Head of caudate nucleus (tissue), 42 donors: ENCODE measurements at places on chromosomes 7 and 10.

DNA sequence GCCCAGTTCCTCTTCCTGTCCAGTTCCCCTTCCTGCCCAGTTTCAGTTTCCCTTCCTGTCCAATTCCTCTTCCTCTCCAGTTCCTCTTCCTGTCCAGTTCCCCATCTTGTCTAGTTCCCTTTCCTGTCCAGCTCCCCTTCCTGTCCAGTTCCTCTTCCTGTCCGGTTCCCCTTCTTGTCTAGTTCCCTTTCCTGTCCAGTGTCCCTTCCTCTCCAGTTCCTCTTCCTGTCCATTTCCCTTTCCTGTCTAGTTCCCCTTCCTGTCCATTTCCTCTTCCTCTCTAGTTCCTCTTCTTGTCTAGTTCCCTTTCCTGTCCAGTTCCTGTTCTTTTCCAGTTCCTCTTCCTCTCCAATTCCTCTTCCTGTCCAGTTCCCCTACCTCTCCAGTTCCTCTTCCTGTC lies 68.1 kb upstream of the ADCY1 start:
- no peak for DNase-seq

- DNase-seq: no peak
Measured at GRCh38 chr7:50477640-50478039, 27.5 kb upstream of the FIGNL1 start.

- no peak for DNase-seq
Measured at GRCh38 chr7:7416031-7416858, 119.4 kb downstream of the COL28A1 start.

DNA sequence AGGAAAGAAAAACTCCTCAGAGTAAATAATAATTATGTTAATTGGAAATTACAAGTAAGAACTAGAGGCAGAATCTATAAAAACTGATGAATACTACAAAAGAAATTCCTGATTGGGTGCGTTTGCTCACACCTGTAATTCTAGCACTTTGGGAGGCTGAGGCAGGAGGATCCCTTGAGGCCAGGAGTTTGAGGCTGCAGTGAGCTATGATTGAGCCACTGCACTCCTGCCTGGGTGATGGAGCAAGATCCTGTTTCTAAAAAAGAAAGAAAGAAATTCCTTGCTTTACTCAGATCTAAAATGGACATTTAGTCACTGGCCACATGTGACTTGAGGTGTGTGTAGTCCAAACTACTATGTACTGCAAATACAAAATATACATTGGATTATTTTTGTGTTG lies 42.0 kb downstream of the MCU start:
- DNase-seq: no peak

GRCh38 chr7:134731616-134732015 lies 47.8 kb upstream of the CALD1 start:
- no peak for DNase-seq

- DNase-seq: no peak
Measured at GRCh38 chr7:127738859-127739258, 86.9 kb downstream of the SND1 start.

DNA sequence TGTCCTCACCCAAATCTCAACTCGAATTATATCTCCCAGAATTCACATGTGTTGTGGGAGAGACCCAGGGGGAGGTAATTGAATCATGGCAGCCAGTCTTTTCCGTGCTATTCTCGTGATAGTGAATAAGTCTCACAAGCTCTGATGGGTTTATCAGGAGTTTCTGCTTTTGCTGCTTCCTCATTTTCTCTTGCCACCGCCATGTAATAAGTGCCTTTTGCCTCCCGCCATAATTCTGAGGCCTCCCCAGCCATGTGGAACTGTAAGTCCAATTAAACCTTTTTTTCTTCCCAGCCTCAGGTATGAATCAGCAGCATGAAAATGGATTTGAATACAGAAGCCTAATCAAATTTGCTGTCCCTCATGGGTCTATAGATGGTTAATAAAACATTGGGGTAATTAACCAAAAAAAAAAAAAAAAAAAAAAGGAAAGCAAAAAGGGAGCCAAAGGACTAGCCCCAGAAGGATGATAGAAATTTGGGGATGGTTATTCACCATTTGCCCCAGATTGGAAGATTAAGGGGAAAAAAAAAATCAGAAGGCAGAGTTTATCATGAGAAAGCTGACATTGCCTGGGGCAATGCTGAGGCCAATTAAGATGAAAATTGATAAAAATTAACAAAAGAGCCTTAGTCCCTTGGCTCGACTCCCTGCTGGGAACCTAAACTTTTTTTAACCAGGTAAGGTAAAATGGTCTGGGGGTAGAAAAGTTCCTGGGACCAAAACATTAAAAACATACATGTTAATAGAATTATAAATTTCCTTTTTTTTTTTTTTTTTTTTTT lies 27.6 kb downstream of the AVL9 start:
- no peak for DNase-seq

- no peak for DNase-seq
Measured at GRCh38 chr10:69069090-69070042, 18.5 kb upstream of the SRGN start.

GRCh38 chr10:25508112-25508815 lies 333.5 kb downstream of the GPR158 start:
- DNase-seq: no peak

GRCh38 chr7:102132209-102132752 lies 154.4 kb upstream of the SH2B2 start:
- no peak for DNase-seq

GRCh38 chr10:45375101-45375500 lies 1.1 kb downstream of the ALOX5 start:
- DNase-seq: no peak

DNA sequence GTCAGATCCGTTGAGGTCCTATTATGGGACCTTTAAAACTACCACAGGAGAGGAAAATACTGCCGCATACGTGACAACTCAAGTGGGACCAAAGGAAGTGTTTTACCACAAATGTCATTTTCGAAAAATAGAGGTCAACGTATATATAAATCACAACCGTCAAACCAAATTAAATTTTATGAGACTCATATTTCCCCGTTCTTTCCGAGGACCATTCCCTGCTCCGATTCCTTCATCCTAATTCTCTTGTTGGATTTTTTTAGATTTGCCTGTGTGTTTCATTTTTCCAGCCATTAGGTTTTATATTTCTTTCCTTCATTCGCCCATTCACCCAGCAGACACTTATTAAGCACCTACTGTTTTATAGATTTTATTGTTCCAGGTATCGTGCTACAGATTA lies 583.9 kb upstream of the FOXK1 start:
- DNase-seq: no peak

DNA sequence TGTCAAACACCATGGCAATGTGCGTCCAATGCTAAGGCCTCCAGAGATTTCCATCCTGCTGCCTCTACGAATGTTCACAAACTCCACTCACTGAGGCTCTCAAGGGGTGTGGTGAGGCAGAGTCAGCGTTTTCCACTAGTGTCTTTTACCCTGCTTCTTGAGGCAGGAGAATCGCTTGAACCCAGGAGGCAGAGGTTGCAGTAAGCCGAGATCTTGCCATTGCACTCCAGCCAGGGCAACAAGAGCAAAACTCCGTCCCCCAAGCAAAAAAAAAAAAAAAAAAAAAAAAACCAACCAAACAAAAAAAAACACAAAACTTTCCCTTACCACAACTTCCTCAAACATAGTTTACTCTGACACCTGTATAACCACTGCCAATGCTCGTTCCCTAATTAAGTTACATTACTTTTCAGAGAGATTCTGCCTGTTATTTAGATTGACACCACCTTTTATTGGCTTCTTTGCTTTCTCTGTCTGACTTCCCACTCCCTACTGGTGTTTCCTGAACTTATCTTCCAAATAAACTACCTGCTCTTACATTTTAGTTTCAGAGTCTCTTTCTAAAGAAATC lies 102.1 kb upstream of the ZNF746 start:
- no peak for DNase-seq

DNA sequence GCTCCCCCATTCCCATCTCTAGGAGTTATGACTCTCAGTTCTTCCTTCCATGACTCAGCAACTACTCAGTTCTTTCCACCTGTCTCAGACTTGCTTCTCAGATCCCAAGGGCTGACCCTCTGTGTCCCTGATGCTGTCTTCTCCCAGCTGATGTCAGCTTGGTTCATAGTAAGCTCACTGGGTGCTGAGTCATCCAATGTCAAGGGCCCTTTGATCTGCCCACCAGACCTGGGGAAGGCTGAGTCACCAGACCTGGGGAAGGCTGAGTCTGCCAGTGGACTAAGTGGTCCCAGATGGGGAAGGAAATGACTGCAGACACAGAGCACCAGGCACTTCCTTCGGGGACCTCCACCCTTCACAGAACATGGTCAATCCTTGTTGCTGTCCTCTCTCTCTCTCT lies 76.1 kb upstream of the ZEB1 start:
- DNase-seq: no peak

DNA sequence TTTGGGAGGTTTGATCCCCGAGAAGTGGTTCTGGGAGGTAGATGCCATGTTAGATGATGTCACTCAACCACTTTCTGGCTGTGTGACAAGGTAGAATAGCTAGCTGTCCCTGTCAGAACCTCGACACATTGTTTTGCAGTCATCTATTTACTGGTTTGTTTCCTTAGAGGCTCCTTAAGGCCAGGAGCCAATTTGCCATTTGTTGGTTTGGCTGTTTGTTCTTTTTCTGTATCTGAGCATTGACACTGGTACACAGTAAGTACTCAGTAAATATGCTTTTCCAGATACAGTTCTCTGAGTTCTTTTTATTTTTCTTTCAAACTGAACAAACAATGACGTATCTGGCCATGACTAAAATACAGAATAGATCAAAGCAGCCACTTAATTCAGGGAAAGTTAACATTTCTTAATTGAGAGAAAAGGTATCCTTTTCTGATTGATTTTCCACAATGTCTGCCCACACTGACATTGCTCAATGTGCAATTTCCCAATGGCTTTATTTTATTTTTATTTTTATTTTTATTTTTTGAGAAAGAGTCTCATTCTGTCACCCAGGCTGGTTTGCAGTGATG lies 121.6 kb downstream of the SPAG6 start:
- DNase-seq: no peak

- no peak for DNase-seq
Measured at GRCh38 chr10:47388879-47389278, 4.8 kb upstream of the ZNF488 start.

DNA sequence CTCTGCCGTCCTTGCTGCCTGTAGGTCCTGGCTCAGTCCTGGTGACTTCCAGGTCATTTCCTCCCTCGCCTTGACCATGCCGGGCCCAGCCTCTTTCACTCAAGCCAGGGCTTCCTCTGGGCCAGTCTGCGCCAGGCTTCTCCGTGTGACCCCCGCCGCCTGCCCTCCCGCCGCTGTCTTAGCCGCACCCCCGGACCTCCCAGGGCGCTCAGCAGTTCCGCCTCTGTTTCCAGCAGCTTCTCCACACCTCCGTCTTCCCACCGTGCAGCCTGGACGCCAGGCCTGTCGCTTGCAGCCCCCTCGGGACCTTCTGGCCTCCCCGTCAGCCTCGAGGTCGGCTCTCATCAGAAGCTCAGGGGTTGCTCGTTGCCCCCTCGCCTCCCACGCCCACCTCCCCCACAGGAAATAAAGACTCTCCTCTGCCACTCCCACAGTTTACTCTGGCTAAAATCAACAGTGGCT lies 123.0 kb upstream of the FZD8 start:
- DNase-seq: peak; percentile 11

- DNase-seq: no peak
Measured at GRCh38 chr10:33975481-33975880, 641.0 kb upstream of the NRP1 start.

- no peak for DNase-seq
Measured at GRCh38 chr7:4191525-4191924, 490.6 kb upstream of the FOXK1 start.

DNA sequence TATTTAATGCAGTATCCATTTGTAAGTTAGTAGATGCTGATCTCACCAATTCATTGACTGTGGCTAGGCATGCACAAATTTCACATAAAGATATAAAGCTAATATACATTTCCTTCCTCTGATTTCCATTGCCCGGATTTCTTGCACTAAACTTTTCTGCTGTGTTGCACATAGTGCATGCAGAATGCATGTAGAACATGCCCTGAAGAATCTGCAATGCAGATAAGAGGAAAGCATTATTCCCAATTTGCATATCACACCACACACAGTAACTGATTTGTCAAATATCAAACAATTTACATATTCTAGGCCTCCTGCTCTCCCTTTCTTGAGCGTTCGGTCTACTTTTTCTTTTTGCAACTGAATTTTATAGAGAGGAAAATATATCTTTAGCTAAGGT lies 124.2 kb downstream of the LRRTM3 start:
- DNase-seq: no peak

- no peak for DNase-seq
Measured at GRCh38 chr10:18222866-18223265, 82.6 kb downstream of the CACNB2 start.

DNA sequence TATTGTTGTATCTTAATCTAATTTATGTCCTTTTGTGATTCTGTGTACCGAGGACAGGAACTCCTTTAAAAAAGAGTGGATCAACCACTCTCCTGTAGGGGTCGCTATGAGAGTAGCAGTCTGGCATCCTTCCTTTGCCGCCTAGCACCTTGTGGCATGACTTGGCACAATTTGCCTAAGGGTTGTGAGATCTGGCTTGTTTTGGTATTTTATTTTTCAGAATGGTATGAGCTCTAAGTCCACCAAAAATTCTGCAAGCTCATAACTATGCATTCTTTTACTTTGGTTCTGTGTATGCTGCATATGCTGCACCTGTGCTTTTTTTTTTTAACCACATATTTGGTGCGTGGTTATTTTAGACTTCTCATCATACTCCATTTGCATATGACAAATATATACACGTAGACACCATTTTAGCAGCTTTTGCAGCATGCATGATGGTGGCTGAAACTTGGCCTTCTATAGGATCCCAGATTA lies 112.8 kb downstream of the CDK14 start:
- peak; percentile 44 for DNase-seq

- peak; percentile 45 for DNase-seq
Measured at GRCh38 chr10:100826983-100827818, 81.8 kb downstream of the PAX2 start.

DNA sequence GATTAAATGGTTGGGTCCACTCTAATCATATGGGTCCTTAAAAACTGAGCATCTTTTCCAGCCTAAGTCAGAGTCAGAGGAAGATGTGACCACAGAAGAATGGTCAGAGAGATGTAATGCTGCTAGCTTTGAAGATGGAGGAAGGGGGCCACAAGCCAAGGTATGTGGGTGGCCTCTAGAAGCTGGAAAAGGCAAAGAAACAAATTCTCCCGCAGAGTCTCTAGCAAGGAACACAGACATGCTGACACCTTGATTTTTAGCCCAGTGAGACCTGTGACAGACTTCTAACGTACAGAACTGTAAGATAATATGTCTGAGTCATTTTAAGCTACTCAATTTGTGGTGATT lies 1.5 kb upstream of the EXOC6 start:
- no peak for DNase-seq

DNA sequence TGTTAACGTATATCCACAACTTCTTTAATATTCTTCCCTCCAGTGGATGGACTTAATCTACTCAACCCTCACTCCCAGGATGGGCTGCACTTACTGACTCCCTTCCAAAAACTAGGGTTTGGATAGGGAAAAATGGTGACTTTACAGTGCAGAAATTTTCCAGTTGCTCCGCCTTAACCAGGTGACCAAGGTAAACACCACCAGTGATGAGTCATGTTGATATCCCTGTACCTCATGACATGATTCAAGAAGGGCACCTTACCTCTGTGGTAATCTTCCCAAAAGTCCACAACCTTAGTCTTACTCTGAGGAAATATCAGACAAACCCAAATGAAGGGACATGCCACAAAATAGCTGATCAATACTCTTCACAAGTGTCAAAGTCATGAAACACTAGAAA lies 3.5 kb upstream of the GSTK1 start:
- DNase-seq: no peak

GRCh38 chr7:70763961-70764691 lies 367.8 kb upstream of the GALNT17 start:
- DNase-seq: no peak

GRCh38 chr7:129462420-129462819 lies 28.2 kb downstream of the STRIP2 start:
- no peak for DNase-seq

GRCh38 chr10:50422259-50422658 lies 170.9 kb upstream of the ASAH2 start:
- DNase-seq: peak; percentile 35
